HT-29 (cell line): ENCODE measurements at places on chromosomes 16 and 17. TPM values are rescaled to one million over a fixed set of nuclear protein-coding genes. Genes with fewer than 3 reads are reported as not detected.

DNA sequence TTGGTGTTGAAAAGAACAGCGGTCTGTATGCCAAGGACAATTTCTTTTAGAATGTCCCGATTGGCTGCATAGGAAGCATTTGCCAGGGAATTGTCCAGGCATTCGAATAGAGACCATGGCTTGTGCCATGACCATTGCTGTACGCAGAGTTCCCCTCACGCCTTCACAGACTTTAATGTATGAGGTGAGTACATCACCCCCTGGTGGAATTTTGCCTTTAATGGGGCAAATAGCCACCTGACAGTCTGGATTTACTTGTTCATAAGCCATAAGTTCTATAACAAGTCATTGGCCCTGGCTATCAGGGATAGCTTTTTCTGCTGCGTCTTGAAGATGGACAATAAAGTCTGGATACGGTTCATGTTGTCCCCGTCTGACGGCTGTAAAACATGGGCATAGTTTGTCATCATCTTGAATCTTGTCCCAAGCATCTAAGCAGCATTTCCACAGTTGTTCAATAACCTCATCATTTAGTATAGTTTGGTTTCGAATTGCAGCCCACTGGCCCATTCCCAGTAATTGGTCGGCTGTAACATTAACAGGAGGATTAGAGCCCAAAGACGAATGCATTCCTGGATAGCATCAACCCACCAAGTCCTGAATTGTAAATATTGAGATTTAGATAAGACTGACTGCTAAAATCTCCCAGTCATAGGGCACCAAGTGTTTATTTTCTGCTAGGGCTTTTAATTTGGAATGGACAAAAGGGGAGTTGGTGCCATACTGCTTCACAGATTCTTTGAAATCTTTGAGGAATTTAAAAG is 67.7 kb upstream of the ARL4D start:
- no peak for DNase-seq

- DNase-seq: no peak
Observed at GRCh38 chr17:64538508-64539130, 31.8 kb downstream of the CEP95 start.

DNA sequence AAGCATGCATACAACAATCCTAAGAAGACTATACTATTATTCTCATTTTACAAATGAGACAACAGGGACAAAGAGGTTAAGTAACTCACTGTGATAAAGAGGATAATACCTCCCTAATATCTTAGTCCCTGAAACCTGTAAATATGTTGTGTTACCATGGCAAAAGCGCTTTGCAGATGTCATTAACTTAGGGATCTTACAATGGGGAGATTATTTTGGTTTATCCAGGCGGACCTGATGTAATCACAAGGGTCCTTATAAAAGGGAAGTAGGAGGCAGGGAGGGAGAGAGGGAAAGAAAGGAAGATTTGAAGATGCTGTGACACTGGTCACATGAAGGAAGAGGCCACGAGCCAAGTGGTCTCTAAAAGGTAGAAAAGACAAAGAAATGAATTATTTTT is 164.7 kb downstream of the CNTNAP4 start:
- DNase-seq: no peak

DNA sequence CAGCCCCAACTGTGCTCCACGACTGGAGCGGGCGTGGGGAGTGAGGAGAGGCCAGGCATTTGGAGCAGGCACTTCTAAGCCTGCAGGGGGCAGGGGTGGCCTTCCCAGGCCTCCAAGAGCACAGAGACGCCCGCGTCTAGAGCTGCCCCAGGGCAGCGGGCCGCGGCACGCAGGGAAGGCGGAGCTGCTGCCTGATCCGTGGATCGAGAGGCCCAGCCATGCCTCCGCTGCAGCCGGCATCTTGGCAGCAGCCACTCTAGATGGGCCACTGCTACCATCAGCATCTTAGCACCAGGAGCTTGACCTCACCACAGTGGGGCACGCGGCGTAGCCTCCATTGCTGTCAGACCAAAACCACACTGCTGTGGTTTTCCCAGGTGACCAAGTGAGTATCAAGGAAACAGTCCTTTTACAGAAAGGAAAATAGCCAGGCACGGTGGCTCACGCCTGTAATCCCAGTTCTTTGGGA is 20.4 kb upstream of the WDR45B start:
- DNase-seq: peak; percentile 86

- DNase-seq: no peak
Observed at GRCh38 chr17:39719563-39720355, 10.6 kb downstream of the MIEN1 start.

GRCh38 chr17:71399221-71399620 is 721.6 kb upstream of the SOX9 start:
- no peak for DNase-seq

DNA sequence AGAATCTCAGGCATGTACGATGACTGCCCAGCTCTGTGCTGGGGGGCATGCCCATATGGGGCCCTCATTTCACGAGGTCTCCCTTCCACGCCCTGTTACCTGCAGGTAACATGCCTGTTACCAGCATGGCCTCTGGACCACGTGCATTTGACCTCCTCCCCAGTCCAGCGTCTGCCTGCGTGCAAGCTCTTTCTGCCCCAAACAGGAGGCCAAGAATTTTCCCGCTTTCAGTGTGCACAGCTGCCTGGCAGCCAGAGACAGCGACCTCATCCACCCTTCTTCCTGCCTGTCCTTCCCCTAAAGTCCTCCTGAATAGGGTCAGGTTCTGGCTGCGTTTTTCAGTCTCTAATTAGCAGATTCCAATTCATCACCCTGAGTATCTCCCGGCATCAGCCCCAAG is 306.5 kb upstream of the ZFHX3 start:
- DNase-seq: no peak

DNA sequence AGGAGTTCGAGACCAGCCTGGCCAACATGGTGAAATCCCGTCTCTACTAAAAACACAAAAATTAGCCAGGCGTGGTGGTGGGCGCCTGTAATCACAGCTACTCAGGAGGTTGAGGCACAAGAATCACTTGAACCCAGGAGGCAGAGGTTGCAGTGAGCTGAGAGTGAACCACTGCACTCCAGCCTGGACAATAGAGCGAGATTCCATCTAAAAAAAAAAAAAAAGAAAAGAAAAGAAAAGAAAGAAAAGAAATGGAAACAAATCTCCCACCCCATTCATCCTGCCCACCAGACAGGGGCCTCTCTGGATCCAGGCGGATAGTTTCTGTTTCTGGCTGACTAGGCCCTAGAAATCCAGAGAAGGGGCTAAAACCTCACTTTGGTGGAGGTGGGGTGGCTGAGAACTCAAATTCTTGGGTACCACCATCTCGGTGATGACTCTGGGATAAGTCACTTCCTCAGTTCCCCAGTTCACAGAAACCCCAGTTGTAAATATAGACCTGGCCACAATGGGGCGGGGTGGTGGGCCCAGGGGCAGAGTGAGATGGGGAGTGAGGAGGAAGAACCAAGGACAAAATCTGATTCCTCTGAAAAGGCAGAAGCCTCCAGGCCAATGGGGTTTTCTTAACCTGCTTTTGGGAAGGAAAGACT is 22.2 kb downstream of the SOCS1 start:
- DNase-seq: no peak

- DNase-seq: no peak
Observed at GRCh38 chr16:55489119-55489955, 10.3 kb downstream of the MMP2 start.

DNA sequence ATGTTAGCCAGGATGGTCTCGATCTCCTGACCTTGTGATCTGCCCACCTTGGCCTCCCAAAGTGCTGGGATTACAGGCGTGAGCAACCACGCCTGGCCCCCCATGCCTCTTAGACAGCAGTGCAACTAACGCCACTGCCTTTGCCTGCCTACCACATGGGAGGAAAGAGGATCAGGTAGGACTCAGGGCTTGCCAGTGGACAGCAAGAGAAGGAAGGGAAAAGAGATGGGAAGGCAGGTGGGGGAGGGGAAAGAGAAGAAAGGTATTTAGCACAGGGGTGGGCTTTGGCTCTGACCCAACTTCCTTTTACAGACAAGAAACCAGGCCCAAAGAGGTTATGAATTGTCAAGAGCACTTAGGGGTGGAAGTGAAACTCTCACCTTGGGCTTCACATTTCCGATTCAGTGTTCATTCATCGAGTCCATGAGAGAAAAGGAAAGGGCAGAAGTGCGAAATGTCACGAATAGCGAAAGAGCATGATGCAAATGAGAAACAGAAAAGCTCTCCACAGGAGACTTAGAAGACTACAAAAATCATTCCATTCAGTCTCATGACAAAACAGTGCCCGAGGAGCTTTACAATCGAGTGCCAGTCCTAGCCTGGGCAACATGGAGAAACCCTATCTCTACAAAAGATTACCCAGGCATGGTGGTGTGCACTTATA is 36.4 kb downstream of the CDK5R1 start:
- DNase-seq: no peak

- DNase-seq: peak; percentile 92
Observed at GRCh38 chr17:36921095-36921851, 16.0 kb upstream of the LHX1 start.

- no peak for DNase-seq
Observed at GRCh38 chr17:52035336-52035915, 123.1 kb downstream of the CA10 start.

DNA sequence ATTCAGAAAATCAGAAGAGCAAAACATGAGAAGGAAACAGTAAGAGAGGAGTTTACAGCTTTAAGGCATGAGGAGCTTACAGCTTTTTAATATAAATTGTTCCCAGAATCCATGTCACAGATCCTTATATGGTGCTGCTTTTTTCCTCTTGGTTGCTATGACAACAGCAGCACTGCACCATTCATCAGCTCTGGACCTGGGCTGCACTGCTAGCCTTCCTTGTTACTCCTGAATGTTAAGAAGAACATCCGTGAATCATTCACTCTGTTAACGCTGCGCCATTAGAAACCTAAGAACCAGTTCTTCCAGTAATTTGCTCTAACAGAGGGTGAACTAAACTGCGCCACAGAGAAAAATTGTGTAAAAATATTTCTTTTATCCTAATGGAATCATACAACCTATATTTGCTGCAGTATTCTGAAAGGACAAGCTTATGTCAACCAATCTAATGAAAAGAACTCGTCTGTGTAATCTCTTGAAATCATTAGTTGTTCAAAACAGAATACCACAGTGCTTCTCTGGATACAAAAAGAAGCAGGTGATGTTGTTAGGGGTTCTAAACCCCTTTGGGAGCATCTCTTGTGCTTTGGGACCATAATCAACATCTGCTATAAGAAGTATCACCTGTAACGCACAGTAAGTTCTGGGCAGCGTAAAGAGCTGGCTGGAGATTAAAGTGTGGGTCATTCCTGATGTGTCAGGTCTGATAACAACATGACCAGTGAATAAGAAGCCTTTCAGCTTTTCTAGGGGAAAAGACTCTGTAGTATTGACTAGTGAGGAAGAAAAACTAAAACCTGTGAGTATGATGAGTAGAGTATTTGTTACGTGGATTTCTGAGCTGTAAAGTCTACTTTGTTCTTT is 151.2 kb downstream of the TANC2 start:
- DNase-seq: peak; percentile 17

GRCh38 chr17:21094298-21094704 is 32.5 kb upstream of the DHRS7B start:
- no peak for DNase-seq

DNA sequence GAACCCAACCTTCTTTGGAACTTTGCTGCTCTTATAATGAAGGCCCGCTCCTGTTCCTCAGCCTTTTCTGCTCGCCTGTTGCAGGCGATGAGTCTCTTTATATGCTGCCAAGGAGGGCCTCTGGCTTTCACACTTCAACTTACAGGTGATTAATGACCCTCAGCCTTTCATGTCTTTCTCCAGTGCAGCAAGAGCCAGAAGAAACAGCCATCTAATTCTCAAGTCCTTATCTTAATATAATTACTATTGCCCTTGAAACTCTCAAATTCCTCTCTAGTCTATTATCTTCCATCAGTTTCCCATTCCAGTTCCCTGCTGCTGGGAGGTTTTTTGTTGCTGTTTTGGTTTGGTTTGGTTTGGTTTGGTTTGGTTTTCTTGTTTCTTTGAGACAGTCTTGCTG is 121.8 kb upstream of the MED13 start:
- DNase-seq: no peak

GRCh38 chr17:633641-634101 is 81.0 kb downstream of the VPS53 start:
- DNase-seq: no peak

- peak; percentile 95 for DNase-seq
Observed at GRCh38 chr17:40901981-40902474, 17.0 kb upstream of the KRT20 start.

GRCh38 chr16:85989863-85990643 is 91.1 kb downstream of the IRF8 start:
- DNase-seq: no peak

GRCh38 chr17:61583660-61584264 is 7.3 kb downstream of the NACA2 start:
- no peak for DNase-seq

DNA sequence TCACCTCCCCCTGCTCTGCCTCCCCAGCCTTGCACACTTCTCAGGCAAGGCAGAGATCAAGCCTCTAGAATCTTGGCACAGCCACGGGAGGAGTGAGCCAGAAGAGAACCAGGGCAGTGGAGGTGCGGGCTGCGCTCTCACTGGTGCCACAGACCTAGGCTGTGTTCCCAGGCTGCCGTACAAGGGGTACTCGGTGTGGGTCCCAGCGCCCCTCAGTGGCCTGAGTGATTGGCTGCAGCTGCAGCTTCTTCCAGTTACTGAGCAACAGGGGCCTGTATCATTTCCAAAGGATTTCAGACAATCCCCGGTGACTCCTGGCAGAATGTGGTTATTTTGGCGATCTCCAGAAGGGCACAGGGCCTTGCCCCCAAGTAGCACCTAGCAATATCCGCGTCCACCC is 1852.1 kb downstream of the TP53TG3F start:
- no peak for DNase-seq

GRCh38 chr17:65446043-65446442 is 115.4 kb downstream of the AXIN2 start:
- DNase-seq: no peak

DNA sequence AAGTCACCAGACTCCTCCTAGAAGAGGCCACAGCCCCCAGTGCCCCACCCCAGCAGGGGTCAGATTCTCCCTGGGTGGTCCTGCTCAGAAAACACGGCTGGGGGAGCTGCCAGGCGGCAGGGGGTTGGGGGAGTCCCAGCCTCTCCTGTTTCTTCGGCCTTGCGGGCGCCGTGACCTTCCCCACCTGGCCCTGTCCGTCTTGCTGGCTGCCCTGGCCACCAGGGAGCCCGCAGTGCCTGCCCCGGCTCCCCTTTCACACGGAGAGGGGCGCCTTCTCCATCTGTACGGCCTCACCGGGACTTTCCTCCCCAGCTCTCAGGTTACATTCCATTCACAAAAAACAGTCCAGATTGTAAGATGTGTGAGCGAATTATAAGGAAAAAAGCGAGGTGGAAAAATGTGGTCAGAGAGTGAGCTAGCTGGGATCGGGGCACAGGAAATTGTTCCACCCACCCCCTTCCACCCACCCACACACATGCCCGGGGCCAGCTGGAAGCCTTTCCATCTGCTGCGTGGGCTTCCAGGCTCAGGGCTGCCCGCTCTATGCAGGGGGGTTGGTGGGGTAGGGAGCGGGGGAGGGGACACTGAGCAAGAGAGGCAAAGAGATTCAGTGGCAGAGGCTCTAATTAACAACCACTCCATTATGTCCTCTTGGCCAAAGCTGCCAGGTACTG is 14.6 kb upstream of the CIBAR2 start:
- DNase-seq: no peak

CHRNE gene
- total RNA-seq: not detected in 2 replicates

ACOX1 gene
- total RNA-seq: 32.1 and 46.5 TPM in 2 replicates

SCGB1C2 gene
- not detected in 2 replicates for total RNA-seq

EPX gene
- not detected in 2 replicates for total RNA-seq

TBX21 gene
- total RNA-seq: not detected in 2 replicates

TBC1D3 gene
- total RNA-seq: not detected in 2 replicates

EFCAB13 gene
- 0.10 TPM in 1 of 2 replicates, not detected in the other for total RNA-seq

COL1A1 gene
- total RNA-seq: 0.38 and 0.83 TPM in 2 replicates

CD19 gene
- total RNA-seq: not detected in 2 replicates

TMC7 gene
- total RNA-seq: 3.4 and 4.9 TPM in 2 replicates

CSH1 gene
- total RNA-seq: not detected in 2 replicates

CLDN6 gene
- not detected in 2 replicates for total RNA-seq

KRT31 gene
- not detected in 2 replicates for total RNA-seq
